Left lobe of liver (tissue), 2 donors: ENCODE measurements at places on chromosomes 4 and X. TPM values are rescaled to one million over a fixed set of nuclear protein-coding genes. Genes with fewer than 3 reads are reported as not detected.

The NWD2 gene
- total RNA-seq, result not detected

The KDM5C gene
- total RNA-seq, result 34.1 TPM

The TMEM255A gene
- 0.05 TPM for total RNA-seq

The CT45A2 gene
- total RNA-seq, result not detected

The SRPX gene
- 6.6 TPM for total RNA-seq

The CLDN34 gene
- total RNA-seq, result 0.30 TPM

The KCTD8 gene
- total RNA-seq, result not detected

The TRIM75 gene
- not detected for total RNA-seq

The MPP1 gene
- total RNA-seq, result 22.9 TPM

The CCDC149 gene
- total RNA-seq, result 5.5 TPM

The S100G gene
- total RNA-seq, result not detected

The DRP2 gene
- total RNA-seq, result not detected

The CXorf51A gene
- total RNA-seq, result not detected

The PAQR3 gene
- total RNA-seq, result 7.2 TPM

The CXorf58 gene
- not detected for total RNA-seq

The KLF8 gene
- total RNA-seq, result 0.58 TPM

The MAP9 gene
- total RNA-seq, result 0.25 TPM

The MND1 gene
- total RNA-seq, result not detected

The SSX3 gene
- not detected for total RNA-seq

The RTL3 gene
- not detected for total RNA-seq

The ZIC3 gene
- total RNA-seq, result 0.20 TPM
